ENCODE measurements at places on chromosomes 11 and 22.
A peak's percentile ranks its signal among the peaks of the same experiment; 100 is the strongest.

- no peak for ATAC-seq
These were observed 38.9 kb downstream of the RELT start for GRCh38 chr11:73414977-73415651.

DNA sequence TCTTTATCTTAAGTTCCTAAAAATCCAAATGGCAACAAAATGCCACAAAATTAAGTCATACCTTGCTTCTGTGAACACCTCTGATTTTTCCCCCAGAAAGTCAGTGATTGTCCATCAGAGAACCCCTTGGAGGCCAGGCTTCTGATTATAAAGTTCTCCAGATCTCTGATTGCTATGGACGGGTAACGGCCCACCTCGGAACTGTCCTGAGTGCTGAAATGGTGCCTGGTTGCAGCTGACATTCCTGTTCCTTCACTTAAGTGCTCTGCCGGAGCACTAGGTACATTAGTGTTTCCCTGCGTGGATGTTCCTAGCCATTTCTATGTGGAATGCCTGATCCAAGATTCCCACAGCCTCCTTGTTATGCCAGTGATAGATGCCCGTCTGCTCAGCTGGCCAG lies 85.0 kb downstream of the CHST1 start:
- ATAC-seq = no peak

DNA sequence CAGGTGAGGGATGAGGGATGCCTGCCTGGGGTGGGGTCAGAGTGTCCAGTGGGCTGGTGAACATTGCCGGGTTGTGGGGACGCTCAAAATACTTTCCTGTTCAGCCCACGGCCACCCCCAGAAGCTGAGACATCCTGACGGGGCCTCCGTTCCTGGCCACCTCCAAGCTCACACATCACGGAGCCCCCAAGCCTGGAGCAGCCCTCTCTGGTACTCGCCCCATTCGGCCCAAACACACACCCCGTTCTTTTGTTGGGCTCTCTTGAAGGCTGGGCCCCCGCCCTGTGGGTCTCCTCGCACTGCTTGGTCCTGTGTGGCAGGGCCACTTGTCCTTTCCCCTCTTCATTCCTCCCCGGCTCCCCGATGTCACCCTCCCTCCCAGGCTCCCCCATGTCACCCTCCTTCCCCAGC lies 442.6 kb downstream of the TBC1D22A start:
- no peak for ATAC-seq

GRCh38 chr11:75072582-75072981 lies 24.1 kb downstream of the OR2AT4 start:
- no peak for ATAC-seq

- ATAC-seq = no peak
These were observed 758 bp downstream of the GALNT18 start for GRCh38 chr11:11620921-11621572.

- ATAC-seq = no peak
These were observed 19.2 kb downstream of the MICALL1 start for GRCh38 chr22:37925330-37925729.

DNA sequence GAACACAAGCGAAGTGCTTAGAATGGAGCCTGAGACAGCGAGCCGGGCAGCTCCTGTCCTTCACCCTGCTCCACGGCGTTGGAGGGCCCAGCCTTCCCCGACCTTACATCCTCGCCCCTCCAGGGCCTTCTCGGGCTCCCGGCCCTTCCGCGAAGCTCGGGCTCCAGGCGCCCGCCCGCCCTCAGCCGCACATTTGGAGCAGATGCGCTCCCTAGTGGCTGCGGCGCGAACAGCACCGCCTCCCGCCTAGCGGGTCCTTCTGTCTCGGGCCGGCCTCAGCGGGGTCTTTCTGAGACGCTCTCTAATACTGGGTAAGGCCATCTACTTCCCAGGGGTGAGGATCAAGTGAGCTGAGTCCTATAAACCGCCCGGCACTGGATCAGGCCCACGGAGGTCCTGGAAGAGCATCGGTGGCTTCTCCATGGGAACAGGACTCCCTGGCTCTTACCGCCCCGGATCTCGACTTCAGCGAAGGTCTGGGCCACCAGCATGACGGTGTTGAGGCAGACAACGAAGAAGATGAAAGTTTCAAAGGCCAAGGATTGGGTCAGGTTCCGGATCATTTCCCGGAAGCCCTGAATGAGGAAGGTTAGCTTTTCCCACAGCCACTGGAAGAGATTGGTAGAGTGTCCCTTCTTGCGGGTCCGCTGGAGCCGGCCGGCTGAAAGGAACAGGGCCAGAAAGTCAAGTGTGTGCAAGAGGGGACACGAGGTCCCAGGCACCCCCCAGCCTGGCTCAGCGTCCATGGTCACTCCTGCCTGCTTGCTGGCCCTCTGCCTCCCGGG lies 3.7 kb downstream of the CATSPER1 start:
- peak; percentile 88 for ATAC-seq

- no peak for ATAC-seq
These were observed 57.3 kb downstream of the WNT7B start for GRCh38 chr22:45919504-45920286.

- ATAC-seq = no peak
These were observed 17.8 kb upstream of the KCTD14 start for GRCh38 chr11:78040691-78041379.

DNA sequence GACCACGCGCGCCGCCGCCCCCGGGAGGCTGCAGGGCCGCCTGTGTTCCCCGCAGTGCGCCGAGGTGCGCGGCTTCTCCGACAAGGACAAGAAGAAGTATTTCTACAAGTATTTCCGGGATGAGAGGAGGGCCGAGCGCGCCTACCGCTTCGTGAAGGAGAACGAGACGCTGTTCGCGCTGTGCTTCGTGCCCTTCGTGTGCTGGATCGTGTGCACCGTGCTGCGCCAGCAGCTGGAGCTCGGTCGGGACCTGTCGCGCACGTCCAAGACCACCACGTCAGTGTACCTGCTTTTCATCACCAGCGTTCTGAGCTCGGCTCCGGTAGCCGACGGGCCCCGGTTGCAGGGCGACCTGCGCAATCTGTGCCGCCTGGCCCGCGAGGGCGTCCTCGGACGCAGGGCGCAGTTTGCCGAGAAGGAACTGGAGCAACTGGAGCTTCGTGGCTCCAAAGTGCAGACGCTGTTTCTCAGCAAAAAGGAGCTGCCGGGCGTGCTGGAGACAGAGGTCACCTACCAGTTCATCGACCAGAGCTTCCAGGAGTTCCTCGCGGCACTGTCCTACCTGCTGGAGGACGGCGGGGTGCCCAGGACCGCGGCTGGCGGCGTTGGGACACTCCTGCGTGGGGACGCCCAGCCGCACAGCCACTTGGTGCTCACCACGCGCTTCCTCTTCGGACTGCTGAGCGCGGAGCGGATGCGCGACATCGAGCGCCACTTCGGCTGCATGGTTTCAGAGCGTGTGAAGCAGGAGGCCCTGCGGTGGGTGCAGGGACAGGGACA lies 2.7 kb downstream of the NLRP6 start:
- peak; percentile 27 for ATAC-seq

- ATAC-seq = no peak
These were observed 35.1 kb upstream of the FJX1 start for GRCh38 chr11:35583126-35583525.

DNA sequence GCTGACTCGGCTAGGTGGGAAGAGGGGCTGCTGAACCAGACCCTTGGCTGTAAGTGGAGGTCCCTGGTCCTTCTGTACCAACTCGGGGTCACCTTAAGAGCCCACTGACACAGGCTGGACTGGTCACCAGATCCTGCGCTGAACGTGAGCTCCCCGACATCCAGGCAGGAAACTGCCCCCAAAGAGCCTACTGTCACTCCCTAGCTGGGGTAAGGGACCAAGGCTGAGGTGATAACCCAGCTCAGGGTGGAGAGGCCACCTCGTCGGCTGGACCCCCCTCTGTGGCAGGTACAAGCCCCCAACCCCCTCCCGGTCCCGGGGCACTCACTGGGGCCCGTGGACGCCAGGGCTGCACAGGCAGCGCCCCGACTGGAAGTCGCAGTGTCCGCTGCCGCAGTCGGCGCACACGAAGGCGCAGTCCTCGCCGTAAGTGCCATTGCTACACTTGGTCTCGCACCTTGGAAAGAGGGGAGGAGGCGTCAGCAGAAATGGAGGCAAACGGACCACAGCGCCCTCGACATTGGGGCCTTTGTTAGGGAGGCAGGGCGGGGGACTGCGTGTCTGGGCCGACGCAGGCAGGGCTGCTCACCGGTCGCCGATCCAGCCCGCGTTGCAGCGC lies 7.4 kb downstream of the SCARF2 start:
- no peak for ATAC-seq

DNA sequence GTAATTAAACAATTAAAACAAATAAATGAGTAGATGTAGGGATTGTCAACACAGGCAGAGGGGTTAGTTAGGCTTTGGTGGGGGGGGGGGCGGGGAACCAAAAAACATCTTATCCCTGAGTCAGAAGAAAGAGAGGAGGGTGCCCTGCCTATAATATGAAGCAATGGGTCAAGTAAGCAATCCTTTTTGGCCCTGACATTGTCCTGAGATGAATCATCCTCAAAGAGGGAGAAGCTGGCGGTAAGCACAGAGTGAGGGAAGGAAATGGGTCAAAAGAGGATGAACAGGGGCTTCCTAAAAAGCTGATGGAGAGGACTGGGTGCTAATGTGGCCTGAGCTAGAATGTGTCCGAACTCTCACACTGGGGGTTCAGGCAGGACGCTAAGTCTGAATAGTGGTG lies 4.7 kb downstream of the OLFML1 start:
- ATAC-seq = no peak

DNA sequence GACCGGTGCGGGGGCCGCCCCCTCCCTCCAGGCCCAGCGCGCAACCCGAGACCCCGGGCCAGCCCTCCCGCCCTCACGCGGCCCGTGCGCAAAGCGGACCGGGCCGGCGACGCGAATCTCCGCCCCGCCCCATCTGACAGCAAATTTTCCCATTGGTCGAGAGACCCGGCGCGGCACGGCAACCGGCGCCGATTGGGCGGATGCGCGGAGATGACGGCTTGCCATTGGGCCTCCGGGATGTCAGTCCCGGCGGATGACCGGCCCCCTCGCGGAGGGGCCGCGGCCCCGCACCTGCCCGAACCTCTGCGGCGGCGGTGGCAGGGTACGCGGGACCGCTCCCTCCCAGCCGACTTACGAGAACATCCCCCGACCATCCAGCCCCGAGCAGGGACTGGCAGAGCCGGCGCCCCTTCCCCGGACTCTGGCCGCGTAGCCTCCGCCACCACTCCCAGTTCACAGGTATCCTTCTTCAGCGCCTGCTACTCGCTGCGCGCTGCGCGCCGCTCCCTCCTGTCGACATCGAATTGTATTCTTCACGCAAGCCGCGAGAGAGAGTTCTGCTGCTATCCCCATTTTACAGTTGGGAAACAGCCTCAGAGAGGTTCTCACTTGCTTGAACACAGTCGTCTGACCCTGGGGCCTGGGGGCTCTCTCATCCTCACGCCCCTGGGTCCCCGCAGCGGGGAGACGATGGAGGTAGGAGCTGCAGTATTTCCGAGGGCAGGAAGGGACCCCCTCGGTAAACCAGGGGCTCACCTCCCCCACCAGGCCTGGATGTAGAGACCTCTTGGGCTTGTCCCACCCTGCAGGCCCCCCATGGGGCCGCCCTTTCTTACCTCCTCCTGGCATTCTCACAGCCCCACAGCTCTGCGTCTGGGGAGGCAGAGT lies at the start of gene ARVCF:
Gene ARVCF, minus strand, starts transcription at position 90 of the 888 bp plus-strand sequence. CDS start 26,029 bp downstream, outside the sequence.
- peak; percentile 68 for ATAC-seq

GRCh38 chr22:45083659-45084305 lies 74.0 kb upstream of the PHF21B start:
- ATAC-seq = peak; percentile 83

GRCh38 chr11:67054836-67055523 lies 1.7 kb upstream of the RHOD start:
- ATAC-seq = peak; percentile 30

DNA sequence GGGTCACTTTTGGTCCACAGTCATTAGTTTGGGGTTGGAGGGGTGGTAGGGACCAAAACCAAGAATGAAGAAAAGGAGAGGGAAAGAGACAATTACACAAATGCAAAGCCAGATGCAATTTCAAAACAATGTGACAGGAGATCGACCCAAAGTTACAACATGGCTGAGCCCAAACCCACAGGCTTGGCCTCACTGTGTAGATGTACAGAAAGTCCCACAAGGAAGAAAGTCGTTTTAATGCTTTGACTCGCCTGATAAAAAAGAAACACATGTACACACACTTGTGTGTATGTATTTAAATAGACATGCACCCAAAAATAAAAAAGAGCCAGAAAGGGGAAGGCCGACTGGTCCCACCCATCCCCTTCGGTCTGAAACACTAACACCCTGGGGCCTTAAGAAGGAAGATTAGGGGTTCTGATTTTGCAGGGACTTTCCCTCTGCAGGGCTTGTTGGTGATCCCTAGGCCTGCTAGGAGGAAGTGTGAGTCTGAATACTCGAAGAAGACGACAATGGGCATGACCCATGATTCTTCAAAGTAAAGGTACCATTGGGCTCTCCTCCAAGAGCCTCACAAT lies 104.1 kb downstream of the ETS1 start:
- peak; percentile 7 for ATAC-seq

DNA sequence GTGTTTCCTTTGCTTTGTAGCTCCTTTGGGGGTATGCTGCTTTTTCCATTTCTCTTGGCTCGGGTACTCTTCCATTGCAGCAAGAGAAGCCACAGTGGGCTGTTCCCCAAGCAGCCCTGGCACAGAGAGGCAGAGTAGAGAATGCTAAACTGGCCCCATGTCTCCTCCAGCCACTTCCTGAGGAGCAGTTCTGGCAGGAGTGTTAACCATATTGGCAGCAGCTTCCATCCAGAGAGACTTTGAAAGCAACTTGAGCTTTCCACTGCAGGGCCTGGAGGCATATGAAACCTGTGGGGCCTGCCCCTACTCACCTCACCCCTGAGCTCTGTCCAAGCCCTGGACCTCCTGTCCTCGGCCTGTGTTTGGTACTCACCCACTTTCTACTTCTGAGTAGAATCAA lies 61.8 kb downstream of the ALX4 start:
- no peak for ATAC-seq

DNA sequence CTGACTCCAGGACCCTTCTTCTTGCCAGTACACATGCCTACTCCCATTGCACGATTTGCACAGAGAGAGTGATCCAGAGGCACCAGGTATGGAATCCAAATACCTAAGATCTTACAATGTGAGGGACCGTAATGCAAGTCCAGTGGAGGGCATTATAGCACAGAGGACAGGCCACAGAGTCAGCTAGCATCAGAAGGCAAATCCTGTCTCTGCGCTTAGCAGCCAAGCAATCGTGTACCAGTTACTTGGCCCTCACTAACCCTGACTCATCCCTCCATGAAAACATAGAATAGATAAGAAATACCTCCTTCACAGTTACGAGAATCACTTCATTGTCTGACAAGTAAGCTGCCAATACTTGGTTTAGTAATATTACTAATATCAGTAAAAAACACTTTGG lies 69.7 kb upstream of the SLC6A5 start:
- no peak for ATAC-seq

DNA sequence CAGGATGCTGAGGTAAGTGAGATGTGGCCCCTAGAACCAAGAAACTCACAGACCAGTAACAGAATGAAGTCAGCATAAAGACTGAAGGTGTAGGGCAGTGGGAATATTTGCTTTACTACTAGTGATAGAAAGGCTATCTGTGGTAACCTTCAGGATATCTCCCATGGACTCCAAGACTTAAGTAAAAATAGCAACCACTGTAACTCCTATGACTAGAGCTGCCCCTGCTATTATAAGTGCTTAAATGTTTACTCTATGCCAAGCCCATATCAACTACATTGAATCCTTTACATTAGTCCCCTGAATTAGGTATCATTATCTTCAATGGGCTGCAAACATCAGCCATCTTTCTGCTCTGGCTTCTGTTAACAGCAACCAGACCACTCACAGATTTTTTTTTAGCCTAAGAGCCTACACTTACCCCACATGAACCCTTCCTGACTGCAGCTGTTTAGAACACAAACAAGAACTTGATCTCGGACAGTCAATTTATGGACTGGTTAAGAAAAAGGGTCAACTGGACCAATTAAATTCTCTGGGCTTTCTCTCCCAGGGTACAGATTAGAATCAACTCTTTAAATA lies 335.1 kb upstream of the API5 start:
- ATAC-seq = no peak

Data from activated CD4-positive, CD25-positive, alpha-beta regulatory T cell treated with anti-CD3 and anti-CD28 coated beads, Interleukin-2, amount 50 U/mL, for 24 hours (primary cell).